Daoy (cell line): ENCODE measurements at places on chromosomes 11 and 22. TPM values are rescaled to one million over a fixed set of nuclear protein-coding genes. Genes with fewer than 3 reads are reported as not detected.

DUSP18 gene
- total RNA-seq, result 4.3 and 7.0 TPM in 2 replicates

STX5 gene
- 26.0 and 28.2 TPM in 2 replicates for total RNA-seq

RAB3IL1 gene
- total RNA-seq, result 0.40 and 2.2 TPM in 2 replicates

ZNF280B gene
- total RNA-seq, result 3.1 and 3.8 TPM in 2 replicates

CECR2 gene
- total RNA-seq, result 2.3 and 2.6 TPM in 2 replicates
